ENCODE measurements at places on chromosomes 7 and 10.

GRCh38 chr7:81236560-81236959 lies 317.7 kb upstream of the SEMA3C start:
- DNase-seq, result no peak

- no peak for DNase-seq
Observed at GRCh38 chr7:116780966-116781365, 81.4 kb upstream of the CAPZA2 start.

GRCh38 chr10:97798958-97799610 lies 27.3 kb upstream of the SFRP5 start:
- no peak for DNase-seq

DNA sequence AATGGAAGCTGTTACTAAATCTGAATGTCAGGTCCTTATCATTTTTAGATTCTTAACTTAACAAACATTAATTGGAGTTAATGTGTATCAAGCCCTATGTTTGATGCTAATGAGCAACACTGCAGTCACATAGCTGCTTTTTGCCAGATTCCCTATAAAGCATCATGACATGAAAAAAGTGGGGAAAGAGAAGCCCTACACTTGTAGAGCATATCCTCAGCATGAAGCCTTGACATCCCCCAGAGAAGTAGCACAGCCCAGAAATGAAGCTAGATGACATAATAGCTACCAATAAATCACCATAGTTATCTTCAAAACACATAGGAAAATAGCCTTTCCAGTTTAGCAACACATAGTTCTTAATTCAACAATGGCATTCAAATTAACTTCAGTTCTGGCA lies 49.2 kb upstream of the CDK1 start:
- DNase-seq, result no peak

- no peak for DNase-seq
Observed at GRCh38 chr7:121576148-121576917, 180.2 kb upstream of the FAM3C start.

DNA sequence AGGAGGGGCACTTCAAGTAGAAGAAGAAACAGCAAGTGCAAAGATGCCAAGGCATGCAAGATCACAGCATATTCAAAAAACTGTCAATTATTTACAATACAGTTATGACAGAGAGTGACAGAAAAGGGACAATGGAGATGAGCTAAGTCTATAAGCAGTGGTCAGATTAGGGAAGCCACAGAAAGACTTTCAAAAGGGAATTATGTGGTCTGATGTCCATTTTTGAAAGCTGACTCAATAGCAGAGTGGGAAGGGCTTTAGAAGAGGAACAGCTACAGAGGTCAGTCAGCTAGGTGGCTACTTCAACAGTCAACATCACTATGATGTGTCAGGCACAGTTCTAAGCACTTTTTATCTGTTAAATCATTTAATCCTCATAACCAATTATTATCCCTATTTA lies 45.2 kb upstream of the SPOCK2 start:
- no peak for DNase-seq

All from Jurkat, Clone E6-1 (cell line).